K562 (cell line): ENCODE measurements at places on chromosomes 4 and X. TPM values are rescaled to one million over a fixed set of nuclear protein-coding genes. Genes with fewer than 3 reads are reported as not detected.

GABRQ gene
- total RNA-seq = 1.8 and 2.3 TPM in 2 replicates

VCX3B gene
- total RNA-seq = 2.6 and 4.4 TPM in 2 replicates

SOWAHD gene
- not detected in 2 replicates for total RNA-seq

- no peak for DNase-seq
These were observed 35.3 kb upstream of the LGI2 start for GRCh38 chr4:25065932-25066590.

- DNase-seq = no peak
These were observed 42.9 kb downstream of the FAT4 start for GRCh38 chr4:125357675-125358074.

DNA sequence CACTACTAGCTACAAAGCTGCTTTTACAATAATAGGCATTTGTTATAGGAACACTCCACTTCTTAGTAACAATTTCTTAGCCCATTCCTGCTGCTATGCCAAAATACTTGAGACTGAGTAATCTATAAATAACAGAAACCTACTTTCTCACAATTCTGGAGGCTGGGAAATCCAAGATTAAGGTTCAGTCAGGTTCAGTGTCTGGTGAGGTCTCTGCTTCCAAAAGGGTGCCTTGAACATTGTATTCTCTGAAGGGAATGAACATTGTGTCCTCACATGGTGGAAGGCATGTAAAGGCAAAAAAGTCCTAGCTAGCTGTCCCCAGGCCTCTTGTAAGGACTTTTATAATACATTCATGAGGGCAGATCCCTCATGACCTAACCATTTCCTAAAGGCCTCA lies 7.0 kb downstream of the SLC9B1 start:
- DNase-seq = no peak

- DNase-seq = no peak
These were observed 18.4 kb downstream of the MAML3 start for GRCh38 chr4:140135529-140136088.

DNA sequence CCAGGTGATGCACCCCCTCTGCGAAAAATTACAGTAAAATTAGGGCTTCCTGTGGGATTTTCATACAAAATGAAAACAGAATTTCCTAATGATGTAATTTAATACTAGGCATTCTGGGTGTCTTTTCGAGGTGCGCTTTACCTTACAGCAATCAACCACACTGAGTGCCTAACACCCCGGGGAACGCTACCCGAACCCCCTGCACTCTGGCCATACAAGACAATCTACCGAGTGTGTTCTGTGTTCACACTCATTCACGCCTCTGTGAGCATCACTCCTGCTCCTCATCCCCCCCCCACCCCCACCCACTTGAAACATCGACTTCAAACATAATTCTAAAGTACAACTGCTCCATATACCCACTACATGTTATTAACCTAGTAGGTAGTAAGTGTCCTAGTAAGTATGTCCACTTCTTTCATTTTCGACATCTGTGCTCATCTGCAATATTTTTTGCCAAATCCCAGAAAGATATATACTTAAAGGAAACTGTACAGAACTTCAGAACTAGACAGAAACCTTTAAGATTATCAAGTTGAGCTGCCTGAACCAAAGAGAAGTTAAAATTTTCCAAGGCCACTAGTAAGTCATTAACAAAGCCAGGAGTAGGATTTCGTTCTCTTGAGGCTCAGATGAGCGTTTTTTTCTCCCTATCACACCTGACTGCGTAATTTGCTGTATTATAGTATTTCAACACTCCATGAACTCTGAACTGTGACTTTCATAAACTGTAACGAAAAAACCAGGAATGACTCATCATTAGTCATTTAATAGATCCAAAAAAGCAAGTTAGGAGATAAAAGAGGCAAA lies 80.0 kb downstream of the FAT1 start:
- no peak for DNase-seq
